Naive thymus-derived CD8-positive, alpha-beta T cell (primary cell): ENCODE measurements at places on chromosomes 1 and 21.

GRCh38 chr1:209875515-209875914, 47.7 kb downstream of the UTP25 start:
- no peak overlapping the region for H3K4me3 ChIP-seq
- H3K4me1 ChIP-seq: no peaks in the 10 kb centered on the region
- DNase-seq: no peak
- H3K36me3 ChIP-seq: no peaks in the 10 kb centered on the region
- no peak overlapping the region for H3K27ac ChIP-seq
- peaks cover 33% of the 10 kb centered on the region for H3K27me3 ChIP-seq

- no peaks in the 10 kb centered on the region for H3K36me3 ChIP-seq
- no peak overlapping the region for H3K27ac ChIP-seq
- no peak overlapping the region for H3K4me3 ChIP-seq
- DNase-seq: no peak
- no peaks in the 10 kb centered on the region for H3K27me3 ChIP-seq
- no peaks in the 10 kb centered on the region for H3K4me1 ChIP-seq
Observed at GRCh38 chr1:36008546-36009197, 75.2 kb upstream of the TEKT2 start.

- H3K27me3 ChIP-seq: no peaks in the 10 kb centered on the region
- peaks cover 55% of the 10 kb centered on the region for H3K36me3 ChIP-seq
- DNase-seq: no peak
- H3K27ac ChIP-seq: peak overlapping the region; percentile 12
- H3K4me1 ChIP-seq: peaks cover 70% of the 10 kb centered on the region
Observed at GRCh38 chr1:110341872-110342331, 2.7 kb downstream of the RBM15 start.

- DNase-seq: no peak
- H3K27me3 ChIP-seq: peaks cover 1% of the 10 kb centered on the region
- H3K4me1 ChIP-seq: peaks cover 3% of the 10 kb centered on the region
- H3K4me3 ChIP-seq: no peak overlapping the region
- no peak overlapping the region for H3K27ac ChIP-seq
Observed at GRCh38 chr1:109977657-109978378, 6.7 kb upstream of the AHCYL1 start.

- H3K36me3 ChIP-seq: no peaks in the 10 kb centered on the region
- H3K27me3 ChIP-seq: peaks cover 5% of the 10 kb centered on the region
- H3K27ac ChIP-seq: no peak overlapping the region
- DNase-seq: no peak
- H3K4me3 ChIP-seq: no peak overlapping the region
- no peaks in the 10 kb centered on the region for H3K4me1 ChIP-seq
Observed at GRCh38 chr1:65658122-65658521, 134.6 kb upstream of the PDE4B start.

- H3K4me3 ChIP-seq: no peak overlapping the region
- no peak overlapping the region for H3K27ac ChIP-seq
- no peak for DNase-seq
Observed at GRCh38 chr1:236235116-236235515, 46.6 kb downstream of the ERO1B start.

- no peak overlapping the region for H3K4me3 ChIP-seq
- no peak for DNase-seq
- H3K4me1 ChIP-seq: no peaks in the 10 kb centered on the region
- no peaks in the 10 kb centered on the region for H3K36me3 ChIP-seq
Observed at GRCh38 chr21:40556442-40556968, 290.5 kb downstream of the DSCAM start.

DNA sequence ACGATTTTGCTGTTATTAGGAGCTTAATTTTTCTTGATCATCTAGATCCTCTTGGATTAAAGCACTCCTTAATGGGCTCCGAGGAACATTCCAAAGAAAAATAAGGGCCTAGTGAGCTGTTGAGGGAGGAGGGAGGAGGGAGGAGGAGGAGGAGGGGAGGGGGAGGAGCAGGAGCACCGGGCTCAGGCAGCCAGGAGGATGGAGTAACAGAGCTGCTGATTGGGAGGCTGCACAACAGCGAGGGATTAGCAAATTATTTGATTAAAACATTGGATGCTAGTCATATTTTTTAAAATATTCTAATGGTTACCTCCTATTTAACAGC, 302.1 kb upstream of the RRP15 start:
- no peaks in the 10 kb centered on the region for H3K27me3 ChIP-seq
- no peak overlapping the region for H3K4me3 ChIP-seq
- no peaks in the 10 kb centered on the region for H3K4me1 ChIP-seq
- no peaks in the 10 kb centered on the region for H3K36me3 ChIP-seq

- no peak overlapping the region for H3K4me3 ChIP-seq
- peaks cover 5% of the 10 kb centered on the region for H3K36me3 ChIP-seq
- H3K27me3 ChIP-seq: no peaks in the 10 kb centered on the region
- peak overlapping the region; percentile 11 for H3K27ac ChIP-seq
Observed at GRCh38 chr1:226995365-226996332, 55.6 kb downstream of the COQ8A start.

DNA sequence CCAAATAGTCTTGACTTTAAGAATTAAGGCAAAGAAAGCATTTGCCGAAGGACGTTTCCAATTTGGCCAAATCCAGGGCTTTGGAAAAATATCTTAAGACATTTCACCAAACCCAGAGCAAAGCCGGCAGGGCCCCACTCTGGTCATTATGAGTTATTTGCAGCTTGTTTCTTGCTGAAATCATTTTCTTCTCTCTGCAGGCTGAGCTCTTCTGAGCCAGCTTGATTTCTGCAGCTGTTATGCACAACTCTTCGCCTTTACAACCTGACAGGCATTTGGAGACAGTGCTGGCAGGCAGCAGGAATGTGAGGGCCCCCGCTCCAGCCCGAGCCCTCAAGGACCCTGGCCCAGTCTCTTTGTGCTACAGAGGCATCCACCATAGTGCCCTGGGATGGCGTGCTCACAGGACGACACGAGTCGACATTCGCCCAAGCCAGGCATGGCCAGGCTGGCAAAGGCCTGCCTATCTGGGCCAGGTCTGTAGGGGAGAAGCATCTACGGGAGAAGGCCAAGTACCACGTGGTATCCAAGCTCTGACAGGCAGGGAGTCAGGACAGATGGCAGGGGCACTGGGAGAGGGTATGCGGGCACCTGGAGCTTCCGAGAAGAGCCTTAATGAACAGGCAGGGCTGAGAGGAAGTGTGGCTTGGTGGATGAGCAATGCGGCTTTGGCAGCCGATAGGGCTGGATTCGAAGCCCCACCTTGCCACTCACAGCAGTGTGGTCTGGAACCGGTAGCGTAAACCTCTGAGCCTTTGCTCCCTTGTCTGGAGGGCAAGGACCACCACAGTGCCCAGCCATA, 32.3 kb downstream of the SYF2 start:
- peaks cover 33% of the 10 kb centered on the region for H3K4me1 ChIP-seq
- no peaks in the 10 kb centered on the region for H3K36me3 ChIP-seq
- H3K27me3 ChIP-seq: peaks cover 4% of the 10 kb centered on the region
- DNase-seq: no peak
- H3K27ac ChIP-seq: no peak overlapping the region
- H3K4me3 ChIP-seq: no peak overlapping the region

GRCh38 chr1:244056577-244056976, 5.5 kb downstream of the ZBTB18 start:
- peak overlapping the region; percentile 55 for H3K4me3 ChIP-seq
- no peaks in the 10 kb centered on the region for H3K27me3 ChIP-seq
- DNase-seq: no peak
- H3K36me3 ChIP-seq: peaks cover 23% of the 10 kb centered on the region
- peaks cover 24% of the 10 kb centered on the region for H3K4me1 ChIP-seq
- peak overlapping the region; percentile 74 for H3K27ac ChIP-seq

- no peaks in the 10 kb centered on the region for H3K36me3 ChIP-seq
- no peak overlapping the region for H3K4me3 ChIP-seq
- peaks cover 4% of the 10 kb centered on the region for H3K4me1 ChIP-seq
Observed at GRCh38 chr21:41559658-41560631, 52.0 kb upstream of the TMPRSS2 start.

DNA sequence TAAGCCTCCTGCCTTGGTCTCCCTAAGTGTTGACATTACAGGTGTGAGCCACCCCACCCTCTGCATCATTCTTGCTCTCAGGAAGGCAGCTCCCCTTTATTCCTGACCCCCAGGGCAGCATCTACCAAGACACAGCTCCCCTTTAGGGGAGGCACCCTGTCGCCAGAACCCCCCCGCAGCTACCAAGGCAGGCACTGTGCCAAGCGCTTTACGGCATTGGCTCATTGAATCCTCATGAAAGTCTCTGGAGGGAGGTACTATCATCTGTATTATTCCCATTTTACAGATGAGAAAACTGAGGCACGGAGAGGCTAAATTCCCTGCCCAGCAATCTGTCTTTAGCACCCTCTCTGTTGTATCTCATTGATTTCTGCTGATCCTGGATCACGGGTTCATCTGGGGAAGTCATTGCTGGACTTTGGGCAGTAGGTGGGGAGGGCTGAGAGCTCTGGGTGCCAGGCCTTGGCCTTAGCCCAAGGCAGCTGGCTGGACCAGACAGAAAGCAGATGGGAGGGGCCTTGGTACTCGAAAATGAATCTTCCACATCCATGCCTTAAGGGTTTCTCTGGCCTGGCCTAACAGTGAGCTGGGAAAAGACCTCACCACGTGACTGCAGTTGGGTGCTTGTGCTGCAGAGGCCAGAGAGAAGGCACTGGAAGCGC, 5.9 kb downstream of the PLOD1 start:
- no peaks in the 10 kb centered on the region for H3K27me3 ChIP-seq
- no peak for DNase-seq
- no peaks in the 10 kb centered on the region for H3K4me1 ChIP-seq
- no peak overlapping the region for H3K27ac ChIP-seq
- no peak overlapping the region for H3K4me3 ChIP-seq
- H3K36me3 ChIP-seq: no peaks in the 10 kb centered on the region
